ENCODE measurements at places on chromosomes 5 and 9. TPM values are rescaled to one million over a fixed set of nuclear protein-coding genes. Genes with fewer than 3 reads are reported as not detected.

TESK1 gene
- 15.6 TPM for polyA plus RNA-seq

RASEF gene
- polyA plus RNA-seq, result 0.10 TPM

MARCHF11 gene
- polyA plus RNA-seq, result not detected

PRSS3 gene
- 0.09 TPM for polyA plus RNA-seq

TBC1D9B gene
- 29.5 TPM for polyA plus RNA-seq

CDH10 gene
- polyA plus RNA-seq, result not detected

SPINK13 gene
- not detected for polyA plus RNA-seq

GHR gene
- 0.42 TPM for polyA plus RNA-seq

PCDHA13 gene
- polyA plus RNA-seq, result 0.21 TPM

TMC1 gene
- polyA plus RNA-seq, result 0.16 TPM
